ENCODE measurements at places on chromosomes 12 and 14.
A peak's percentile ranks its signal among the peaks of the same experiment; 100 is the strongest.

DNA sequence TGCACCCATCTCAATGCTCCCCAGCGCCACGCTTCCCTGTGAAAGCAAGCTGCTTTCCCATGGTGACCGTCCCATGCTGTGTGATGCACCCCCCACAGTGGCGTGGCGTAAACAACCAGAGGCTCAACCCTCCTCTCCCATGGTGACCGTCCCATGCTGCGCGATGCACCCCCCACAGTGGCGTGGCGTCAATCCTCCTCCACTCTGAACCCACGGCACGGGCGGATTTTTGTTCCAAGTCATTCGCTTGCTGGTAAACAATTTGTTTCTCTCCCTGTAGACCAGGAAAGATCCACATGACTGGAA is 8.9 kb downstream of the STX2 start:
- DNase-seq = no peak

DNA sequence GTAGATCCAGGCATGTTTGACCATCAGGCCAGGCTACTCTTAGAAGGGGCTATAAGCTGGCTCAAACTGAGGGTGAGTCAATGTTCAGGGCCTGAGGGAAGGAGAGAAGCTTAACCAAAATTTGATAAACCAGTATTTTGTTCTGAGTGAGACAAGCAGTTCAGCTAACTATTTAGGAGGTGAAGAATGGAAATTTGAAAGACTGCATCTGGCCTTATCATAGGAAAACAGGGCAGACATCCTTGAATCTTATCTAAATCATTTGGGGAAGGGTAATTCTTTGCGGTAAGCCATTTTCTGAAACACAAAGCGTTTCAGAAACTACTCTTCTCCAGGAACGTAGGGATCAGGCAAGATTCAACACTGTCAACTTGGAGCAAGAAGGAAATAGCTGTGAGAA is 447.2 kb downstream of the SOX5 start:
- DNase-seq = no peak

DNA sequence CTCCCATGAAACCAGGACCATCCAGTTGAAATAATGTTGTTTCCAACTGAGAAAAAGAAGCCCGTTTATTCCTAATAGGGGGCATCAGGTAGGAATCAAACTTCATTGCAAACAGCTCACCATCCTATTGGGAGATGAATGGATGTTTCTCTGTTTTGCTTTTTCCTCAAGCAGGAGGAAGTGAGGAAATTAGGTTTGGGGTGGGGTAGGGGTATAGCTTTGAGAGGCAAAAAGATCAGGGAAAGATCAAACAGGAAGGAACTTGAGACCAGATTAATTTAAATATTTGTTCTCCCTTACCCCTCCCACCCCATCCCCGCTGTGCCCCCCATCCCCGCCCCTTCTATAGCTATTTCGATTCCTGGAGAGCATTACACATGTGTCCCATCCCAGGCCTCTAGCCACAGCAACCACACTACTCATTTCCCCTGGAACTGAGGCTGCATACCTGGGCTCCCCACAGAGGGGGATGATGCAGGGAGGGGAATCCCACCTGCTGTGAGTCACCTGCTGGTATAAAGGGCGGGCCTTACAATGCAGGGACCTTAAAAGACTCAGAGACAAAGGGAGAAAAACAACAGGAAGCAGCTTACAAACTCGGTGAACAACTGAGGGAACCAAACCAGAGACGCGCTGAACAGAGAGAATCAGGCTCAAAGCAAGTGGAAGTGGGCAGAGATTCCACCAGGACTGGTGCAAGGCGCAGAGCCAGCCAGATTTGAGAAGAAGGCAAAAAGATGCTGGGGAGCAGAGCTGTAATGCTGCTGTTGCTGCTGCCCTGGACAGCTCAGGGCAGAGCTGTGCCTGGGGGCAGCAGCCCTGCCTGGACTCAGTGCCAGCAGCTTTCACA is at the start of gene IL23A:
TSS of gene IL23A (plus strand) at position 577 of the 850 bp plus-strand sequence. CDS start at position 738, 161 bp downstream.
- DNase-seq = peak; percentile 61

- DNase-seq = no peak
These were observed 284.3 kb upstream of the MDGA2 start for GRCh38 chr14:47959740-47960139.

DNA sequence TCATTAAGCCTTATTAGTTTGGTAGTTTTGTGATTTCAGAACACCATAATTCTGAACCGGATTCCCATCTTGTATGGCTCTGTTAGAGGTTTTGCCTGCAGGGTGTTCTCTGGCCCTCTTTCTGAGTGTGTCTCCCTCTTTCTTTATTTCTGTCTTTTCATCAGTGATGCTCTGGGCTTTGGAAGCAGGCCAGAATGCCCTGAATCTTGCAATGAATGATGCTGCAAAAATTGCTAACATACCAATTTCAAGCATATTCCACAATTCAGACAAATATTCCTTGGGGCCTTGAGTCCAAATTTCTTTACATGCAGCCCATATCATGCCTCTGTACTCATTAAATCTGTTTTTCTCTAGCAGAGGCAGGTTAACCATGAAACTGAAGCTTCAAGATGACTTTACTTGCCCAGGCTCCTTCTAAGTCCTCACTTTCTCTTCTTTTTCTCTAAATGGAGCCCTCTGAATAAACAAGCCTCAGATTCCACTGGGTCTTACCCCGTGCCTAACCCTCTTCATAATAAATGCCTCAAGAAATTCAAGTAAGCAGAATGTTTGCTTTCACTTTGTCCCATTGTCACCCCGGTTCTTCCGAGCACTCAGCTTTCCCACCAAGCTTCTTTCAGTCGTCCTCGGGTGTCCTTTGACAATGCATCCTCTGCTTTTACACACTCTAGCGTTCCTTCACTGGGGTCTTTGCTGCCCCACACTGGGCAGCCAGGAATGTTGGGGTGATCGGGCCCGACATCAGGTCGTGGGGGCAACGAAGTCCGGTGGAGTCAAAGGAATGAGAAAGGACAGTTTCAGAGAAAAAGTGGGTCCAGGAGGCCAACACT is 78.8 kb upstream of the SLC38A4 start:
- DNase-seq = no peak

- no peak for DNase-seq
These were observed 160.0 kb downstream of the CALM1 start for GRCh38 chr14:90556666-90557450.

DNA sequence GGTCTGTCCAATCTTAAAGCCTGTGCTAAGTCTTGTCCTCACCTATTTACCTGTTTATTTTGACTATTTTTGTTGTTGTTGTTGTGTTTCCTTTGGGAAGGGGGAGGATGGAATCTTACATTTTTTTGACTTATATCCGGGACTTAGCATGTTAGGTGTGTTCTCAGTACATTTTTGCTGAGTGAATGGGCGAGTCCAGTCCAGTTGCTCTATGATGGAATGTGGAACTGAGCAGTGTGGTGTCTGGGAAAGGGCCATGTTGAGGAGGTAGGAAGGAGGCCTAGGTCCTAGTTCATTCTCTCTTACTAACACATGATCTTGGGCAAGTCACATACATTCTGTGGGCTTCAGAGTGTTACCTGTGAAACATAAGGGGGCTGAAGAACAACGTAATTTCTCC is 80.9 kb upstream of the SLC38A2 start:
- no peak for DNase-seq

DNA sequence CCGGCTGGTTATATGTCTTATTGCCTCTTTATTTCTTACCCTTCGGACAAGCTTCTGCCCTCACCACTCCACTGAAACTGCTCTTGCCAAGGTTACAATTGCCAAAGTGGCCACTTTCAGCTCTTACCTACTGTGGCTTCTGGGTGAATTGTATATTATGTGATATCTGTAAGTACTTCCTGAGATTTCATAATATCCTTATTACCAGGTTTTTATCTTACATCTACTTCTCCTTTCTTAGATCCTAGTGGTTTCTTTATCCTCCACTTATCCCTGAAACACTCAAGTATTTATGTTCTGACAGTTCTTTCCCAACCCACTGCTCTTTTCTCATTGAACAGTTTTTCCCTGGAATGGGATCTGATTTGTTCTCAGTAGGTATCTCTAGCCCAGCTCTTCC is 10.5 kb downstream of the CELA1 start:
- DNase-seq = no peak

All from GM12878 (cell line).